ENCODE measurements at places on chromosomes 1 and 21. TPM values are rescaled to one million over a fixed set of nuclear protein-coding genes. Genes with fewer than 3 reads are reported as not detected.

DNA sequence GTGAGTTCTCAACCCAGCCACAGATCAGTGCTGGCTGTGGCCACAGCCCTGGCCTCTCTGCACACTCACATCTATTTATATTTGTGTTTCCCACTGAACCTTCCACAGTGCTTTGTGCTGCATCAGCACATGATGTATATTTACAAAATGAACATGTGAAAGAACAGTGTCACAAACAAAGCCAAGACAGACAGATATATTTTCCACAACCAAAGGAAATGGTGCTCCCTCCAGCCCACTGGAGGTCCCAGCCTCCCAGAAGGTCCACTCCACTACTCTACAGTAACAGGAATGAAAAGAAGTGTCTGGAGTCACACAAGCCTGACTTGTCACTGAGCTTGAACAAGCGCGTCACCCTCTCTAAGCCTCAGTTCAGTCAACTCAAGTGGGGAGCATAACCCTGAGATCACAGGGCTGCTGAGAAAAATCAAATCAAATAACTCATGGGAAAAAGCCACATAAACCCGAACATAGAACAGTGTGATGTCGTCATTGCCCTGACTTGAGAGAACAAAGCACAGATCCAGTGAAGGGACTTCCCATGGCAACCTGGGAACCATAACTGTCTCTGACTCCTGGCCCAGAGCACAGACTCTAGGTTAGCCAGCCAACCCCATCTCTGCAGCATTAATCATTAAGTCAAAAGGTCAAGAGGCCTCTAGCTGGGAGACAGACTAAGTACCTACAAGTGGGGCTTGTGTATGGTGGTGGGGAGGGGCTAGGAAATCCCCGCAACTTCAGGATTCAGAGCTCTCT, 121.2 kb downstream of the TRABD2B start:
- H3K36me3 ChIP-seq: no peaks in the 10 kb centered on the region
- no peak overlapping the region for H3K4me3 ChIP-seq
- H3K27ac ChIP-seq: no peak overlapping the region
- H3K27me3 ChIP-seq: no peaks in the 10 kb centered on the region
- H3K4me1 ChIP-seq: no peaks in the 10 kb centered on the region

GRCh38 chr1:32256473-32257226, 5.6 kb downstream of the LCK start:
- DNase-seq: no peak
- no peaks in the 10 kb centered on the region for H3K4me1 ChIP-seq
- H3K4me3 ChIP-seq: no peak overlapping the region
- no peaks in the 10 kb centered on the region for H3K27me3 ChIP-seq
- no peaks in the 10 kb centered on the region for H3K36me3 ChIP-seq

GRCh38 chr1:228413241-228414010, 3.2 kb downstream of the TRIM17 start:
- H3K4me1 ChIP-seq: peaks cover 2% of the 10 kb centered on the region
- H3K27me3 ChIP-seq: peaks cover 1% of the 10 kb centered on the region
- no peak for DNase-seq
- H3K27ac ChIP-seq: no peak overlapping the region

CAP1 gene
- total RNA-seq: 295 TPM

CLCA4 gene
- total RNA-seq: not detected
